Activated CD4-positive, alpha-beta T cell treated with anti-CD3 and anti-CD28 coated beads, Interleukin-2, amount 10 ng/mL, durations not matched to agents 7 days and 5 days (primary cell): ENCODE measurements at places on chromosomes 1 and 21.

DNA sequence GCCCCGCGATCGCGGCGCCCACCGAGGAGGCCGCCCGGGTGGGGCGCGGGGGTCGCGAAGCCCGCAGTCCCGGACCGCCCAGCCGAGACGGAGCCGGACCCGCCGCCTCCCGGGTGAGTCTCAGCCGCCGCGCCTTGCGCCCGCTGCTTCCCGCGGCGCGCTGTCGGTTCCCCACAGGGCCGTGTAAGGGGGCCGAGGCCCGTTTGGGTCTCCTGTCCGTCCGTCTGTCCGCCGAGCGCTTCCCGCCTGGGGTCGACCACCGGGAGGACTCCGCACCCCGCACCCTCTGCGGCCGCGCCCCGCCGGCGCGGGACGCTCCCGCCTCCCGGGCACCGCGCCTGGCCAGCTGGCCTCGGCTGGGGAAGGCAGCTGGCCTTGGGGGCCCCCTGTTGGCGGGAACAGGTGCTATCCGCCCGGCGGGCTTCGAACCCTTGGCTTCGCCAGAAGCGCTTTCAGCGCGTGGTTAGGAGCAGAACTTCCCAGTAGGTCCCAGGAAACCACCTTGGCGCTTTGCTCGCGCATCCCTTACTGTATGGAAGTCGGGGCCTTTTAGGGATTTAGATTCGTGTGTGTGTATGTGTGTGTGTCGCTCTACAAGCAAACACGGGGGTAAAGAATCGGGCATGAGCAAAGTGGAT lies 414 bp downstream of the TMEM51 start:
- H3K4me3 ChIP-seq: peak overlapping the region; percentile 42
- no peak overlapping the region for H3K27ac ChIP-seq
- peaks cover 3% of the 10 kb centered on the region for H3K36me3 ChIP-seq
- peaks cover 40% of the 10 kb centered on the region for H3K4me1 ChIP-seq

GRCh38 chr1:243440406-243440805 lies 184.6 kb downstream of the SDCCAG8 start:
- no peak overlapping the region for H3K4me3 ChIP-seq
- no peaks in the 10 kb centered on the region for H3K27me3 ChIP-seq
- H3K27ac ChIP-seq: no peak overlapping the region
- DNase-seq: no peak
- H3K36me3 ChIP-seq: peaks cover 3% of the 10 kb centered on the region

- no peak overlapping the region for H3K27ac ChIP-seq
- DNase-seq: no peak
- no peaks in the 10 kb centered on the region for H3K36me3 ChIP-seq
- H3K4me1 ChIP-seq: no peaks in the 10 kb centered on the region
These were observed 25.1 kb downstream of the COL6A2 start for GRCh38 chr21:46122758-46123683.

GRCh38 chr1:100982793-100983192 lies 42.8 kb downstream of the DPH5 start:
- no peak overlapping the region for H3K4me3 ChIP-seq
- peaks cover 12% of the 10 kb centered on the region for H3K4me1 ChIP-seq
- no peak for DNase-seq
- peaks cover 82% of the 10 kb centered on the region for H3K36me3 ChIP-seq

GRCh38 chr1:212669102-212669501 lies 30.5 kb downstream of the BATF3 start:
- H3K4me3 ChIP-seq: no peak overlapping the region
- H3K4me1 ChIP-seq: peaks cover 33% of the 10 kb centered on the region
- no peaks in the 10 kb centered on the region for H3K36me3 ChIP-seq
- no peak overlapping the region for H3K27ac ChIP-seq
- H3K27me3 ChIP-seq: peaks cover 11% of the 10 kb centered on the region

DNA sequence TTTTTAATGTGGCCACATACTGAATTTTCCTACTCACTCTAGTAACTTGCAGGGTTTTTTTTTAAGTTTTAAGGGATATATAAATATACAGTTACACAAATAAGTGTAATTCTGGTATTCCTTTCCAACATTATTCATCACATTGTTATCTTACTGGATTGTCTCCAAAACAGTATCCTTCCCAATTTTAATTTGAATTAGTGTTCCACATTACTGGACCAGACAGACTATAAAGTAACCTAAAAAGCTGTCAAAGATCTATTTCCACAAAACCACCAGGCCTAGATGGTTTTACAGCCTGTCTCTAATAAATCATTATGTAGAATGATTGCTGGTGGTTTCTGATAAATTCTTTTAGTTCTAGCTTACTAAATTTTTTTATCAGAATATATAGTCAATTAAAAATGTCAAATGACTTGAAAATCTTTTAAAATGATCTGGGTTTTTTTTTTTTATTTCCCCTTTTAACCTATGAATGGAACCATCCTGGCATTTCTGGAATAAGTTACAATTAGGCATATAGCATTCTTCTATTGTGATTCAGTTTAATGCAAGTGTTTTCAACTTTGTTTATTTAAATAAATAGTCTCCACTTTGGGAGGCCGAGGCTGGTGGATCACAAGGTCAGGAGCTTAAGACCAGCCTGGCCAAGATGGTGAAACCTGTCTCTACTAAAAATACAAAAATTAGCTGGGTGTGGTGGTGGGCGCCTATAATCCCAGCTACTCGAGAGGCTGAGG lies 59.3 kb downstream of the PACC1 start:
- peaks cover 40% of the 10 kb centered on the region for H3K36me3 ChIP-seq
- H3K4me1 ChIP-seq: peaks cover 13% of the 10 kb centered on the region
- DNase-seq: no peak
- no peak overlapping the region for H3K27ac ChIP-seq

DNA sequence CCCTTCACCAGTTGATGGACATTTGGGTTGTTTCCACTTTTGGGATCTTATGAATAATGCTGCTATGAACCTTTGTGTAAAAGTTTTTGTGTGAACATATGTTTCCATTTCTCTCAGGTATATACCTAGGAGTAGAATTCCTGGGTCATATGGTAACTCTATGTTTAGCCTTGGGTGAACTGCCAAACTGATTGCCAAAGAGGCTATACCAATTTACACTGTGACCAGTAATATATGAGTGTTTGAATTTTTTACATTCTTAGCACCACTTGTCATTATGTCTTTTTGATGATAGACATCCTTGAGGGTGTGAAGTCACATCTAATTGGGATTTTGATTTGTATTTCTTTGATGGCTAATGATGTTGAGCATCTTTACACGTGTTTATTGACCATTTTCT lies 290.1 kb downstream of the DUSP10 start:
- H3K27ac ChIP-seq: no peak overlapping the region
- H3K4me1 ChIP-seq: peaks cover 10% of the 10 kb centered on the region
- DNase-seq: no peak

- H3K4me3 ChIP-seq: no peak overlapping the region
- no peaks in the 10 kb centered on the region for H3K27me3 ChIP-seq
- no peaks in the 10 kb centered on the region for H3K4me1 ChIP-seq
- H3K27ac ChIP-seq: no peak overlapping the region
- H3K36me3 ChIP-seq: no peaks in the 10 kb centered on the region
These were observed 21.8 kb downstream of the ADORA1 start for GRCh38 chr1:203149188-203149840.

DNA sequence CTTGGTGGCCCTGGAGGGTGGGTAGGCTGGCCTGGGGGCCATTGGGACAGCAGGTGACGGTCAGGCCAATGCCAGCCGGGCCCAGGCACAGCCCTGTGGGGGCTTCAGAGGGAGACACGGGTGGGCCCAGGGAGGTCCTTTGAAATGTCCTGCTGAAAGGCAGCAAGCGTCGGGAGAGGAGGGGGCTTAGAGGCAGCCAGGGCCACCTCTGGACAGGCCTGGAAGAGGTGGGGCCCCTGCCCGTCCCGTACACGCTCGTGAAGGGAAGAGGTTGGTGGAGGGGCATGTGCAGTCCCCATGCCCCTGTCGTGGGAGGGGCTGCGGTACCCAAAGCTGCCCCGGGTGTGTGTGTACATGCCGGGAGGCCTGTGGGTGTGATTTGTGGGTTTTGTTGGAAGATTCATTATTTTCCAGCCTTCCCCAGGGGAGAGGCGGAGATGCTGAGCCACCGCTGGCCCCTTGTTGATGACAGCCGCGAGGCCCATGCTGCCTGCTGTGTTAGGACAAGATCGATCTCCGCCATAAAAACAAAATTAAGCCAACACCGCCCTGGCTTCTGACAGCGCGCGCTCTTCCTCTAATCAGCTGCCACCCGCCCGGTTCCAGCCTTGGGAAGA lies 3.4 kb upstream of the PLCH2 start:
- H3K4me3 ChIP-seq: no peak overlapping the region
- H3K36me3 ChIP-seq: no peaks in the 10 kb centered on the region
- DNase-seq: no peak
- no peaks in the 10 kb centered on the region for H3K4me1 ChIP-seq
- H3K27me3 ChIP-seq: no peaks in the 10 kb centered on the region
- H3K27ac ChIP-seq: no peak overlapping the region

DNA sequence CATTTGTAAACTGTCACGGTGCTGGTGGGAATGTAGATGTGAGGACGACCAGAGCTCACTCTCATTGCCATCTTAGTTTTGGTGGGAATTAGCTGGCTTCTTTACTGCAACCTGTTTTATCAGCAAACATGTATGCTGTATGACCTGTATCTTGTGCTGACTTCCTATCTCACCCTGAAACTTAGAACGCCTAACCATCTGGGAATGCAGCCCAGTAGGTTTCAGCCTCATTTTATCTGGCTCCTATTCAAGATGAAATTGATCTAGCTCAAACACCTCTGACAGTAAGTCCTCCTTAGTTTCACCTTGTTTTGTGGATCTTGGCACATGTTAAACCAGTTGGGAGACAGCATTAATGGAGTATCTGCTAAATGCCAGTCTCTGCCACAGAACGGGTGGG lies 174.6 kb downstream of the HLX start:
- H3K36me3 ChIP-seq: no peaks in the 10 kb centered on the region
- no peaks in the 10 kb centered on the region for H3K4me1 ChIP-seq
- H3K27me3 ChIP-seq: no peaks in the 10 kb centered on the region
- H3K27ac ChIP-seq: no peak overlapping the region

GRCh38 chr1:160607672-160608032 lies 28.4 kb upstream of the CD84 start:
- no peaks in the 10 kb centered on the region for H3K27me3 ChIP-seq
- peaks cover 56% of the 10 kb centered on the region for H3K4me1 ChIP-seq
- no peak for DNase-seq
- no peak overlapping the region for H3K4me3 ChIP-seq
- H3K36me3 ChIP-seq: peaks cover 65% of the 10 kb centered on the region

- no peak for DNase-seq
- H3K27me3 ChIP-seq: peaks cover 45% of the 10 kb centered on the region
- H3K4me3 ChIP-seq: no peak overlapping the region
- H3K36me3 ChIP-seq: no peaks in the 10 kb centered on the region
- H3K4me1 ChIP-seq: peaks cover 2% of the 10 kb centered on the region
- H3K27ac ChIP-seq: no peak overlapping the region
These were observed 109.3 kb downstream of the DMRTB1 start for GRCh38 chr1:53568540-53568939.

DNA sequence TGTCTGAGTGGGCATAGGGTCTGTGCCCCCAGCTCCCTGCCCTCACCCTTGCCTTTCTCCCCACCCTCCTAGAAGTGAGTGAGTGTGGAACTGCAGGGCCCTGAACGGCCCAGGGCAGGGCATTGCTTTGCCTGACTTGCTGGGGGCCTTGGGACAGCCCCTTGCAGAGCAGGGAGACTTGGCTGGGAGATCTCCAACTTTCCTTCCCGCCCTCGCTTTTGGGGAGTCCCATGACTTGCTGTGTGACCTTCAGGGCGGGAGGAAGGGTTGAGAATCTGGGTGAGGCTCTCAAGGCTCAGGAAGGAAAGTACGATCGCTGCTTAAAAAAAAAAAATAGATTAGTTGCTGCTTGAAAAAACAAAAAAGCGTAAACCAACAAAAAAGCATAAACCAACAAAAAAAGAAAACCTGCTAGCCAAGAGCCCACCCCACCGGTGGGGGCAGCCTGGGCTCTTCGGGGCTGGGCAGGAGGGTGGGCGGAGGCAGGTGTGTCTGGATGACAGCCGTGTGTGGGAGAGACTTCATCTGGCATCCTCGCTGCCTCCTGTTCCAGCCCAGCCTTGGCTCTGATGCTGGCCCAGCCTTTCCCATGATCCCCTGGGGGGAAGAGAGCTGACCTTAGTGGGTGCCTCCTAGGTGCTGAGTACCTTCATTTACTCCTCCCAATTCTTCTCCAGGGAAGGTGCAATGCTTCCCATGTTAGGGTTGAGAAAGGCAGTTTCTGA lies 6.5 kb downstream of the NBL1 start:
- no peak for DNase-seq
- no peak overlapping the region for H3K4me3 ChIP-seq
- H3K27ac ChIP-seq: no peak overlapping the region
- no peaks in the 10 kb centered on the region for H3K36me3 ChIP-seq
- no peaks in the 10 kb centered on the region for H3K27me3 ChIP-seq

DNA sequence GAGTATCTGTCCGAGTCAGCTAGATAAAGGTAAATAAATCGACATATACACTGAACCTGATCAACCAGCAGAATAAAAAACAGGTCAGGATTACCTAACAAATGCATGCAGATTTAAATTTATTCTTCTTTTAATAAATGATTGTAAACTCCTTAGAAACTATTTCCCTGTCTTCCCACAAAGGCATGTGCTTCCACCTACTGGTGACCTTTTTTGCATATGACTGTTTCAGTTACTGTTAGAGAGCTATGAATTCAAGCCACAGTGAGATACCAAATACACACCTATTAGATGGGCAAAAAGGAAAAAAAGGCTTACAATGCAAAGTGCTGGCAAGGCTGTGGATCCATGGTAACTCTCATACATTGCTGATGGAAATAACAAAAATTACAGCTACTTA lies 957.4 kb upstream of the NCAM2 start:
- DNase-seq: no peak
- no peak overlapping the region for H3K27ac ChIP-seq
- H3K27me3 ChIP-seq: no peaks in the 10 kb centered on the region
- H3K4me1 ChIP-seq: no peaks in the 10 kb centered on the region

- no peak for DNase-seq
- H3K27me3 ChIP-seq: no peaks in the 10 kb centered on the region
- no peak overlapping the region for H3K27ac ChIP-seq
- no peaks in the 10 kb centered on the region for H3K36me3 ChIP-seq
- no peaks in the 10 kb centered on the region for H3K4me1 ChIP-seq
These were observed 102.8 kb downstream of the KCTD3 start for GRCh38 chr1:215669806-215670491.
